Right cardiac atrium (tissue), 5 donors: ENCODE measurements at places on chromosomes 13 and 19.
A peak's percentile ranks its signal among the peaks of the same experiment; 100 is the strongest.

DNA sequence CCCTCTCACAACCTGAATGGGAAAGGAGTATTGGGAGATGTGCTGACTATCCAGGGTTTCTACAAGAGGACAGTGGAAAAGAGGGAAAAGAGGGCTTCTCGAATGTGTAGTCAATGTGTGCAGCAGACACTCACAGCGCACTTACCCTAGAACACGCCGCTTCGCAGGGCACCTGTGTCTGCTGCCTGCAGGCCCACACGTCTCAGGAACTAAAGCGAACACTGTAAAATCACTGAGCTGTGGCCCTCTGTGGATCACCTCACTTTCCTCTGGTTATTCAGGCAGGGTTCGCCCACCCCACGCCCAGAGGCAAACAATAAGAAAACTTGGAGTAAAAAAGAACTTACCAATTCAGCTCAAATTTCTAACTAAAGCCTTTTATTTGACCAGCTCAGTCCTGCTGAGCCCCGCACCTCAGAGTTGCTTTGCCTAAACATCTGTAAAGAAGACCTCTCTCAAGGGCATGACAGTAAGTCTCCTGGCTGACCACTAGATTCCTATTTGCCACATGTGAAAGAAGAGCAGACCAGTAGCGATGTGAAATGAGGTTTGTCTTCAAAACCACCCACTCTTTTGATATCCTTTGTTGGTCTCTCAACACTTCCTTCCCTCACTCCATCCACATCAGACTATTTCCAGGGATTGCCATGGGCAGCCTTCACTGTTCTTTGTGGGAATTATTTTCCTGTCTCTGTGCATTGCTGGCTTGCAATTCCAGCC, 19.3 kb upstream of the DOCK9 start:
- no peak for DNase-seq

DNA sequence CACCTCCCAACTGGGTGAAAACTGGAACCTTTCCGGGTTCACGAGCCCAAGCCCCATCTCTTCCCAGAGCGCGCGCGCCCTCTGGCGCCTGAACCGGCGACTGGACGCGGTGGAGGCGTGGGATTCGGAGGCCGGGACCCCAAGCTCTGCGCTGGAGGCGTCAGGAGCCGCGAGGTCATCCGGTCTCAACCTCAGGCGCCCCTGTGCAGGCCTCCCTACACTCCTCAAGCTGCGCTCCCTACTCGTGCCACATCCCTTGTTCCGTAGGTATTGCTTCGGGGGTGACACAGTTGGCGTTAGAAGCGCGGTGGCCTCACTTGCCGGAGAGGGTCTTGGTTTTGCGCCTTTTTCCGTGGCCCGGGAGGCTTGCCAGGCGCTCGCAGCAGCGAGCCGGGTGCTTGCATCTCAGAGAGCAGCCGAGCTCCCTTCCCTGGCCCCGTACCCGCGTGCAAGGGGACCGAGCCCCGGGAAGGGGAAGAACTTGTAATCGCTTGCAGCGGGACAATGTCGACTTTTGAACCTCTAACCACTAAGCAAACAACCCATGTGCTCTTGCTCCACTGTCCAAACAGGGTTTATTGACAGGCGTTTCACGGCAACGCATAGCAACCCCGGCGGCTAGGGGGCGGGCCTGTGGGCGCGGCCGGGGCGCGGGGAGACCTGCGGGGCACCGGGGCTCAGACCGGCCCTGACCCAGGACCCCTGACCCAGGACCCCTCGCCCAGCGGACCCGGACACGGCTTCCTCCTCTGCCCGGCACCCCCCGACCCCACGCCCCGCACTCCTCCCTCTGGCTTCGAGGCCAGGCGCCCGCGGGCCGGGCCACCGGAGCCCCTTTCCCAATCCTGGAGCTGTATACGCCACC, 8.5 kb downstream of the CDX2 start:
- peak; percentile 69 for DNase-seq

GRCh38 chr13:109773276-109773675, 13.1 kb downstream of the IRS2 start:
- no peak for DNase-seq

DNA sequence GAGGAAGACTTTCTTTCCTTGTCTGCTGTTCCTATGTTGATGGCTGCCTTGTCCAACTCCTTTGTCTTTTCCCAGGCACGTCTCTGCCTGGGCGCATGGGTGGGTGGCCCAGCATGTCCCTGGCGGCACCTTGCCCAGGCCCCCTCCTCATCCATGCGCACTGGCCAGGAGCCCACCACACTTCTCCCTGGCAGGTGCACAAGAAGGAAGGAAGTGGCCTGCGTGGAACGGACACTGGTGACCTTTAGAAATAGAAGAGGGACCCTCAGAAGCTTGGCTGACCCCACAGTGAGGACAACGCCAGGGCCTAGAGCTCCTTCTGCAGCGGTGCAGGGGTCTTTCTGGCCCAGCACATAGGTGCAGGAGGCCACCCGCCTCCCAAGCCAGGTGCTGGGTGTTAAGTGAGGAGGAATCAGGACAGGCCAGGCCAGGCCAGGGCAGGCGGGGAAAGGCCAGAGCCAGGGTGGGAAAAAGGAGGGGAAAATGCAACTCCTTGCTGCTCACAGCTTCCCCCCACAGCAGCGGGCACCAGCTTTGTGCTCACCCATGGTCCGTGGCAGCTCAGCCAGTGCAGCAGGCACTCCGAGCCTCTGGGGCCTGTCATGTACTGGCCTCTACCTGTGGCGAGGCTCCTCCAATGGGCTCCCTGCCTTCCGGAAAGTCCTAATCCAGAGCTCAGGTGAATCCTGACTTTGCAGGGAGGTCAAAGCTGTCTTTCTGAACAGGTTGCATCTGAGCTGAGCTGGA, 104.0 kb downstream of the SOX1 start:
- DNase-seq = no peak

DNA sequence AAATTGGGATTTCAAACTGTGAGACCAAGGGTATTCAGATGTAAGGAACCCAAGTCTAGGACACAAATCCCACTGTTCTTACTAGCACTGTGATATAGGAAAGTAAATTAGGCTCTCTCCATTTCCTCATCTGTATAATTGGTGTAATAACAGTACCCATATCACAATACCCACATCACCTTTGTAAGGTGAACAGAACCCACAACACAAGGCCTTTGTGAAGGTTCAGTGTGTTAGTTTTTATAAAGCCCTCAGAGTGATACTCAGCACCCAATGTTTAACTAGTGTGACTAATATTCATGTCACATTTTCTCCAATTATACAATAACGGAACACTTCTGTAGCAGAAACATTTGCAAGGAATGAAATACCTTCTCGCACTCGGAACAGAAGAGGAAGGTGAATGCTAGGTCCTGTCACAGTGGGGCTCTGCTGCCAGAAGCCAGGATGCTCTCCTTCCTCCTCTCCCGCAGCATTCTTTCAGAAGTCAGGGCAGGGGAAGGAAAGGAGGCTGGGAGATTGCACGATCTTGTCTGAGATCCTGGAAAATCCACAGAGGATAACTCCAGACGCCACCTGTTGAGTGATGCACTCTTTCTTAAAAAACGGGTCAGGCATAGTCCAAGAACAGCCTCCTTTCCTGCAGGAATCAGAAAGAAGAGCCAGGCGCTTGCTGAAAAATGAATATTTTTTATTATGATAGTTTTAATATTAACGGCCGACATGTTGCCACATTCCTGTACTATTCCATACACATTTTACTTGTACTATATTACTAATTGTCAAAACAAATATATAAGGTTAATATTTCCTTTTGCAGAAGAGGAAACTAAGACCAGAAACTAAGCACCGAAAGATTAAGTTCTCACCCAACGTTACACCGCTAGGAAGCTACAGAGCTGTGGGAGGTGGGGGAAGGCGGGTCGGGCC, 762 bp downstream of the ZNF45 start:
- DNase-seq = no peak
